ENCODE measurements at places on chromosomes 6 and 20.

DNA sequence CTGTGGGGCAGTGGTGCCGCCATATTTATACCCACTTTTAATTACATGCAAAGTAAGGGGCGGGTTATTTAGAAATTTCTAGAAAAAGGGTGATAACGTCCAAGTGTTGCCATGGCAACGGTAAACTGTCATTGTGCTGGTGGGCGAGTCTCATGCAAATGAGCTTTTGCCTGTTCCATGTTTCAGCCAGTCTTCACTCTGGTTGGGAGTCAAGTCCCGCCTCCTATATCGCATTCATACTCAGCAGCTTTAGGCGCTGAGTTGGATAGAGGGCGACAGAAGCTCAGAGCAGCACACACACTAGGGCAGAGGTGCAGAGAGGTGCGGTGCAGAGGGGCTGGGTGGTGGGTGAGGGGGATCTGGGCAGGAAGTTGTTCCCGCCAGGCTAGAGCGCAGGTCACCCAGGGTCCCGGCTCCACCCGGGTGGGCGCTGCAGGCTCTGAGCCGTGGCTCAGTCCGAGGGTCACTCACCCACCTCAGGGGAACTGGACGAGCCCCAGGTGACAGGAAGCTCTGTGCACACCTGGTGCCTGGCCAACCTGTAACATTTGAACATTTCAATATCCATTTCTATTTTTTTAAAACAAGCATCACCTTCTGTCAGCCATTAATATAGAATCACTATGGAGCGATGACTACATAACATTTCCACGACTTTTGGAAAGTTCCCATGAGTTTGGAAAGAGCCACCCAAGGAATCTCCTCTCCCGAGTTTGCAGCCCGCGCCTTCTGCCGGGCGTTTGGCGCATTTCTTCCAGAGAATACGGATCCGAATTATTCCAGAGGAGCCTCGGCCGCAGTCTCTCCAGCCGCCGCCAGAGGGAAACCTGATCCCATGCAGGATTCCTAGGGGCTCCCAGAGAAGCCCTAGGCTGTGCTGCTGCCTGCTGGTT is 89.1 kb upstream of the PHACTR3 start:
- no peak for DNase-seq

DNA sequence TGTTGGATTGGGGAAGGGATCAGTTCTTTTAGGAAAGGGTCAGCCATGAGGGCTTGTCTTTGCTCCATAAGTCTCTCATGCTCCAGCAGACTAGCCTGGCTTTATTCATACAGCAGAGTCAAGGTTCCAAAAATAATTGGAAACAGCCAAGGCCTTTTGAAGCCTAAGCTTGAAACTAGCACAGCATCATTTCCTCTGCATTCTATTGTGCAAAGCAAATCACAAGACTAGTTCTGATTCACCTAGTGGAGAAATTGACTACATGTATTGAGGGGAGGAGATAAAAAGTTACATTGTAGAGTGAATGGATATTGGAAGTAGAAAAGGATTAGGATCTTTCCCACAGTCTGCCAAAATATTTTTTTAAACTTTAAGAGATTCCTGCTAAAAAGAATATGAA is 159.3 kb upstream of the PLCB4 start:
- no peak for DNase-seq

GRCh38 chr20:17909869-17910321 is 58.7 kb downstream of the SNX5 start:
- no peak for DNase-seq

- DNase-seq: no peak
Observed at GRCh38 chr6:120671519-120671918, 662.8 kb downstream of the TBC1D32 start.

DNA sequence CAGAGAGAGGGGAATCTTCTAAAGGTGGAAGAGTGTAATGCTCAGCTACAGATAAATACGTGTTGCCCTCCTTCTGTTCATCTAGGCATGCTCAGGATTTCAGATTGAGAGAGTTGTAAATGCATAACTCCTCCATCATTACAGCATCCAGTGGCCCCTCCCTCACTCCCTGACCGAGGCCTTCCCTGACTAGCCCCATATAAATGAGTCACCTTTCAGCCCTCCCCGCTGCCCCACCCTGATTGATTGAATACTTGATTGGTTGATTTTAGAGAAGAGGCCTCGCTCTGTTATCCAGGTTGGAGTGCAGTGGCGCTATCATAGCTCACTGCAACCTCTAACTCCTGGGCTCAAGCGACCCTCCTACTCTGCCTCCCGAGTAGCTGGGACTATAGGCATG is 193.7 kb downstream of the EYA2 start:
- no peak for DNase-seq

DNA sequence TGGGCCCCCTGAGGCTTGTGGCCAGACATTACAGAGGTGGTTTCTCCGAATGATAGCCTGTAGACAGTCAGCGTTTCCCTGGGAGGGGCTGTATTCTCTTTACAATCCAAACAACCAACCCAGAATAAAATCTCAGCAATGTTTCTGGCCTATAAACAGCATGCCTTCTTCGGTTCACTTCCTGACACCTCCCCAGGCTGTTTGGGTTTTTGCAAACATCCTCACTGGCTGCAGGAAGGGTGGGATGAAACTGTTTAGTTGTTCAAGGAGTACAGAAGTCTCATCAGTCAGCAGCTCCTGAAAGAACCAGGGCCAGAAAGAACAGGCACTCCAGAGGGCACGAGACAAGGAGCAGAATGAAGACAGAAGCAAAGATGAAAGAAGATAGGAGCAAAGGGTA is 350.0 kb downstream of the QKI start:
- no peak for DNase-seq

- DNase-seq: no peak
Observed at GRCh38 chr6:167238146-167238693, 52.9 kb upstream of the UNC93A start.

DNA sequence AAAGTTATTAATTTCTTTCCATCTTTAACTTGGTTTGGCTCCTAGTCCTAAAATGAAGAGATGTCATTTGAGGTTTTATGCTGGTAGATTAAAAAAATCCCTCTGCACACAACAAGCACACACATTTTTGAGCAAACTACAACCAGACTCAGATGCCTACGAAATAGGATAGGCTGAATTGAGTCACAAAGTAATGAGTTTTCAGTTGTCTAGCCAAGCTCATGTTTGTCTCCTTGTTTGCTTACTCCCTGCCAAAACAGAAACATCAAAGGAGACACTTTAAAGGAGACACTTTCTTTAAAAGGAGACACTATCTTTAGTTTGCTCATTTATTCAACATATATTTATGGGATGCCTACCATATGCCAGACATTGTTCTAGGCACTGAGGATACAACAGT is 56.2 kb downstream of the TPBG start:
- DNase-seq: no peak

- peak; percentile 46 for DNase-seq
Observed at GRCh38 chr20:51525241-51526105, 17.0 kb downstream of the NFATC2 start.

DNA sequence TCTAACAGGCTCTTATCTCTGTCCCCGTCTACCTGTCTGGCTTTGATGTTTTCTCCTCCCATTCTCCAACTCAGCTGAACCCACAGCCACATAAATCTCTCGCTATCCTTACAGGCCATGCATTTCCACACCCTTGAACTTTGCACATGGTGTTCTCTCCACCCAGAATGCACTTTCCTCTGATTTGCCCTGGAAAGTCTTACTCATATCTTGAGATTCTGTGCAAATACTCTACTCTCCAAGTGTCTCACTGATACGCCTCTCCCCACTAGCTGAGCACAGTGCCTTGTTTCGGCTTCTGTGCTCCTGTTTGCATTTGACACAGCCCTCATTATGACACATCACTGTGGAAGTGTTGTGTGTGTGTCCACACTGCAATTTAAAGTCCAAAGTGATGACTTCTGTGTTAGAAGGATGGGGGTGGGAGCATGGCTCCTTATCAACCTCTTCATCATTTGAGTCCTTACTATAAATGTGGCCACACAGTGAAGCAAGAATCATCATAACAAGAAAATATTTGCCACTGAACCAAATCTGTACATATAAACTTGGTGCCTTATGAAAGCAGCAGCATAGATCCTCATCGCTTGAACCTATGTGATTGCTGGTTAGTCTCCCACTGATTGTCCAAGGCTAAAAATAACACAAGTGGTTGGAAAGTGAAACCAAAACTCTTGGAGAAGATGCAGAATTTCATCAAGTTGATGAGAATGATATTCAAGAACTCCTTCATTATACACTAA is 5.5 kb upstream of the PRELID3B start:
- no peak for DNase-seq

DNA sequence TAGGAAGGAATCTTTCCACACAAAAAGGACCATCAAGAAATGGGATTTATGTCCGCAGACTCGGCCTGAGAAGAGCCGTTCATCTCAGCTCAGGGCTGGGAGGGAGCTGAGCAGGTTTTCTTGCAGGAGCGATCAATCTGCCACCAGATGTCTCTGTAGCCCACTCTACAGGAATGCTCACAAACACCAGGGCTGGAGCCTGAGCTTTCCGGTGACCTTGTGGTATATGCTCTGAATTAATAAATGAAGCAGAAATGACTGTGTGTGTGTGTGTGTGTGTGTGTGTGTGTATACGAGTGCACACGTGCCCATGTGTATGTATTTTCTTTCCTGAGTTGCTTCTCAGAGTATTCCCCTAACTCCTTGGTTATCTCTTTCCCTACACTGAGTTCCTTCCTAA is 12.0 kb downstream of the CD83 start:
- peak; percentile 25 for DNase-seq

GRCh38 chr20:53146201-53146891 is 174.2 kb downstream of the TSHZ2 start:
- peak; percentile 74 for DNase-seq

GRCh38 chr6:105212587-105212986 is 32.8 kb upstream of the POPDC3 start:
- no peak for DNase-seq

DNA sequence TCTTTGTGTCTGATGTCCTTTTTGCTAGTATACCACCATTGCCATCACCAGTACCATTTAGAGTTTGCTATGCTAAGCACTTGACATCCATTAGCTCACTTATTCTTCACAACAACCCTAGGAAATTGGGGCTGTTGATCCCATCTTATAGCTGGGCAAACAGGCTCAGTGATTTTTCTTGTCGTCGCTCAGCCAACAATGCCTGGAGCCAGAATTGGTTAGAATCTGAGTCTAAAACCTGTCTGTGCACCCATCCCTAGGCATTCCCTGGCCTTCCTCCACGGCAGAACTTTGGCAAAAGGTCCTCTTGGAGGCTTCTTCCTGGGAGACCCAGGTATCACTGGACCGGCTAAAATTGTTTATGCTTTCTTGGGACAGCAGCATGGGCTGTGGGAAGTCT is 20.9 kb downstream of the PHF20 start:
- DNase-seq: no peak

GRCh38 chr20:2144850-2145249 is 43.2 kb downstream of the STK35 start:
- DNase-seq: no peak

DNA sequence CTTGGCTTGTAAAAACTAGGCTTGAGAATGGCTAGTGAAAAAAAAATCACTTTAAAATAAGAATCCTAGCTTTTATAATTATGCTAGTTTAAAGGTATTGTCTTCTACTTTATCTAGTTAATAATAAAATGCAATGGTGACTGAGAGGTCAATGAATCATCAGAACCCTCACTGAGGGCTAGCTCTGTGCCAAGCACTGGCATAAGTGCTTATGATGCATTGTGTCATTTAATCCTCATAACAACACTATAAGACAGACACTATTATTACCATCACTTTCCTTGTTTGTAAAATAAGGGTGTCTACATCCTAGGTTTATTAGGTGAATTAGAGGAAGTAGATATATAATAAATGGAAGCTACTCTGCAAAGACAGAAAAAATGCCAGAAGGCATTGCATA is 144.3 kb downstream of the F13A1 start:
- no peak for DNase-seq

- DNase-seq: no peak
Observed at GRCh38 chr6:63567966-63568365, 4.3 kb upstream of the LOC128125822 start.

DNA sequence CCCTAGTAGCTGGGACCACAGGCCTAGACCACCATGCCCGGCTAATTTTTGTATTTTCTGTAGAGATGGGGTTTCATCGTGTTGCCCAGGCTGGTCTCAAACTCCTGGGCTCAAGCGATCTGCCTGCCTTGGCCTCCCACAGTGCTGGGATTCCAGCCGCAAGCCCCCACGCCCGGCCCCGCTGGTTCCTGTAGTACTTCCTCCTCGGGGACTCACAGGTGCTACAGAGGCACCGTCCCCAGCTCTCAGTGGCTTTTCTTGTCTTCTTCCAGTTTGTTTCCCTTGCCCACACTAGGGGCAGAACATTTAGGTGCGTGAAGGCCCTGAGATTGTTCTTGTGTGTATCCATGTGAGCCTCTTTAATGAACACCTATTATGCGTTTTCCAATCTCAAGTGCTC is 773 bp upstream of the ZBP1 start:
- DNase-seq: no peak

DNA sequence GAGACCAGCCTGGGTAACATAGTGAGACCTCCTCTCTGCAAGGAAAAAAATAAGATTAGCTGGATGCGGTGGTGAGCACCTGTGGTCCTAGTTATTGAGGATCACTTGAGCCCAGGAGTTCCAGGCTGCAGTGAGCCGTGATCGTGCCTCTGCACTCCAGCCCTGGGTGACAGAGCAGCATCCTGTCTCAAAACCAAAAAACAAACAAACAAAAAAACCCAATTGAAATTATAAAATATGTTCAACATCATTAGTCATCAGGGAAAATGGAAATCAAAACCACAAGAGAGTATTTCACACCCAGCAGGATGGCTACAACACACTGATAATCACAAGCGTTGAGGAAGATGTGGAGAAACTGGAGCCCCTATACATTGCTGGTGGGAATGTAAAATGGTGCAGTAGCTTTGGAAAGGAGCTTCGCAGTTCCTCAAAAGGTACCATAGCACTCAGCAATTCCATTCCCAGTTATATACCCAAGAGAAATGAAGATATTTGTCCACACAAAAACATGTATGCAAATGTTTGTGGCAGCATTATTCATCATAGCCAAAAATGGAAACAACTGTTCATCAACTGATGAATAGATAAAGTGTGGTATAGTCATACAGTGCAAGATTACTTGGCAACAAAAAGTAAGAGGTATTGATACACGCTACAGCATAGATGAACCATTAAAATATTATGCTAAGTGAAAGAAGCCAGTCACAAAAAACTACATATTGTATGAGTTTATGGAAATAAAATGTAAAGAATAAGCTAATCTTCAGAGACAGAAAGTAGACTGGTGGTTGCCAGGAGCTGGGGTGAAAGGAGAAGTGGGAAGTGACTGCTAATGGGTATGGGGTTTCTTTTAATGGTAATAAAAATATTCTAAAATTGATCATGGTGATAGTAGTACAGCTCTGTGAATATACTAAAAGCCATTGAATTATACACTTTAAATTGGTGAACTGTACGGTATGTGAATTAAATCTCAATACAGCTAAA is 38.7 kb upstream of the RIPOR2 start:
- peak; percentile 54 for DNase-seq

DNA sequence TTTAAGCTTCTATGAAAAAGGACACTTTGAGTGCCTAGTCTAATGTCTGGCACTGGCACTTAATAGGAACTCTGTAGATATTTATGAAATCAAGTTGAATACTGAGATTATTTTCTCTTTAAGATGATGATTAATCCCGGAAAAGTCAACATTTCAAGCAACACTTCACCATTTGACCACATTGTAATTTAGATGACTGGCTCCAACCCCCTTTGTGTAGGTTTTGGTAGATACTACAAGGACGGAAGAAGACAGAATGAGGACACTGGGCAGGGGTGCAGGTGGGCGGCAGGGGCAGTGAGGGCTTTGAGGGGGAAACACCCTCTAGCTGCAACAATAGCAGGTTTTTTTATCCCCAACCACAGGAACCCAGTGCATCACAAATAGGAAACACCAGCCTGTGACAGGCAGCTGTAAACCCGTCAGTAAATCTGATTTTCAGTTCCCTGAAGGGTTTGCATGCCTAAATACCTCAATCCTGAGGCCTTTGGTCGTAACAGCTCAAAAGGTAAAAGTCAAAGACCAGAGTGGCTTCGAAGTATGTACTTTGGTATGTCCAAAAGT is 4.6 kb downstream of the DTNBP1 start:
- no peak for DNase-seq

All from stimulated activated naive CD8-positive, alpha-beta T cell treated with anti-CD3 and anti-CD28 coated beads, Interleukin-15, amount 100 ng/mL, for 72 hours (primary cell).